Caki2 (cell line): ENCODE measurements at places on chromosomes 2 and 18. TPM values are rescaled to one million over a fixed set of nuclear protein-coding genes. Genes with fewer than 3 reads are reported as not detected.

DNA sequence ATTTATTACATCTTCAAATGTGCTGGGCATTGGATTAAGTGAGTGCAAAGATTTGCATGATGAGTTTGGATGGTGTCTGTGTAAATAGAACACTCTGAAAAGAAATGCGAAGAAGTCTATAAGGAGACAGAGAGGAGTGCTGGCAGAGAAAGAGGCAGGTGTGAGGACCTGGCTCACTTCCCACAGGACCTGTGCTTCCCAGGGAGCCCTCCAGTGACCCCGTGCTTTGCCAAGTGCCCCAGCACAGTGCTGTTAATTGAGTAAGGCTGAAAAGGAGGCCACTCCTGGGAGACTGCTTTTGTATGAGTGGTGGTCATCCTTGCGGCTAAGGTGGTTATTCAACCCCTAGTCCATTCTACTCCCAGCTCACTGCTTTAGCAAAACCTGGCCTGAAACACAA is 230.8 kb downstream of the OSR1 start:
- DNase-seq: no peak

GRCh38 chr18:31325051-31325450 is 7.1 kb downstream of the DSG1 start:
- peak; percentile 3 for DNase-seq

DNA sequence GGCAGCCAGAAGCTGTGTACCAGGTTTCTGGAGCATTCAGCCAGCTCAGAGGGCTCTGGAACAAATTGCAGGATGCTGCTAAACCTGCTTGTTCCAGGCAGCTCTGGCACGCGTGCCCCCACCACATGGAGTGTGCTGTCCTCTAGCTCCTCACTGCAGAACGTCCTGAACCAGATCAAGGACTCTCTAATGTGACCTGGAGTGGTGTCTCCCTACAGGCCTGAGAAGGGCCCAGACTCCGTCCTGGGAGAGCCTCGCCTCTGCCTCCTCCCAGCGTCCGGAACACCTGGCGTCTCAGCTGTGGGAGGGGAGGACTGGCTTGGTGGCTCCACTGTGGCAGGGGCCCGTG is 115.6 kb upstream of the GPC1 start:
- no peak for DNase-seq

DNA sequence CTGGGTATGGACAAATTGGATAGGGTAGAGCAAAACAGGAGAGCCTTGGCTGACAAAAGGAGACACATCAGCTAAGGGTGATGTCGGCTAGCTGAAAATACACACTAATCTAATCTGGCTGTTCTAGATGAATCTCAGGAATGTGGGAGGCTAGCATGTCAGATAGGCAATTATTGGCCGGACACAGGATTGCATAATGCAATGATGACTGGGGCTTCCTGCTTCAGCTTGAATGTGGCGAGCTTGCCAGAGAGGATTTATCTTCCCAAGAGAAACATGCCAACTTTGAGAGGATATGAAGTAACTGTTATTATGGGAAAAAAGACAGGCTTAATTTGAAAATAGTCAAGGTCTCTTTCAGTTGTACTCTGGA is 102.4 kb downstream of the TRIB2 start:
- no peak for DNase-seq

DNA sequence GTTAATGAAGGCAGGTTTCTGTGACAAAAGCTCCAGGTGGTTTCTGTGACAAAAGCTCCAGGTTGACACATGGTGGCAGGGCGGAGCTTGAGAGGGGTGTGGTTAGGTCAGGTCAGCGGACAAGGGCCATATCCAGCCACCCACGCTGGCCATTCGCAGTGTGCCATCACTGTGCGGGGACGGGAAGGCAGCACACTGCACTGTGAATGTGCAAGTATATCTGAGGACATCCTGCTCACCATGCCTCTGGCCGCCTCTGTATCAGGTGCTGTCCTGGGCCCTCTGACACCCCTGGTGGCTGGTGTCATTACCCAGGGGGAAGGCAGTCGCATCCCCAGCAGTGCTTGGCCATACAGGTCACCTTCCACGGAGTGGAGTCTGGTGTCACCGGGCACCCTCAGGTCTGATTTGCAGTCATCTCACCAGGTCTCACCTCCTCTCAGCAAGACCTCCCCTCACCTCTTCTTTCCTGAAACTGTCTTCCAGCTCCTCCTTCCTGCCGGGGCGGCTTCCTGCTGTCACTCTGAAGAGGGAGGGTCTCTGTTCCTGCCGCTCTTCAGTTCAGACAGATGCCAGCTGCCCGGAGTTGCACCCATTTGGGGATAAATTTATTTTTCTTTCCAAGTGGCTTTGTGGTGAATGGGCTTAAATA is 34.9 kb downstream of the CTIF start:
- no peak for DNase-seq

DNA sequence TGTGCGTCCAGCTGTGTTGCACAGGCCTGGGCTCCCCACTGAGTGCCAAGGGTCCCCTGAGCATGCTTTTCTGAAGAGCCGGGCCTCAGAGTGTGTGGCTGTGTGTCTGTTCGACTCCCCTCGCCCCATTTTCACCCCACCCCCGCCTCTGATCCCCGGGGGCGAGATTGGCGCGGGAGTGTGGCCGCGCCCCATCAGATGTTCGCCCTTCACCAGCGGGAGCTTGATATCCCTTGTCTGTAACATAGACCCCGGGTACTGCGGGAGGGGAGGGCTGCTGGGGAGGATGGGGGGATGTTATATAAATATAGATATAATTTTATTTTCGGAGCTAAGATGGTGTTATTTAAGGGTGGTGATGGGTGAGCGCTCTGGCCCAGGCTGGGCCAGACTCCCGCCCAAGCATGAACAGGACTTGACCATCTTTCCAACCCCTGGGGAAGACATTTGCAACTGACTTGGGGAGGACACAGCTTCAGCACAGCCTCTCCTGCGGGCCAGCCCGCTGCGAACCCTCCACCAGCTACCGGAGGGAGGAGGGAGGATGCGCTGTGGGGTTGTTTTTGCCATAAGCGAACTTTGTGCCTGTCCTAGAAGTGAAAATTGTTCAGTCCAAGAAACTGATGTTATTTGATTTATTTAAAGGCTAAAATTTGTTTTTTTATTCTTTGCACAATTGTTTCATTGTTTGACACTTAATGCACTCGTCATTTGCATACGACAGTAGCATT is 1.5 kb downstream of the RHOB start:
- peak; percentile 22 for DNase-seq

GRCh38 chr2:70460333-70460732 is 93.3 kb downstream of the TGFA start:
- no peak for DNase-seq

DNA sequence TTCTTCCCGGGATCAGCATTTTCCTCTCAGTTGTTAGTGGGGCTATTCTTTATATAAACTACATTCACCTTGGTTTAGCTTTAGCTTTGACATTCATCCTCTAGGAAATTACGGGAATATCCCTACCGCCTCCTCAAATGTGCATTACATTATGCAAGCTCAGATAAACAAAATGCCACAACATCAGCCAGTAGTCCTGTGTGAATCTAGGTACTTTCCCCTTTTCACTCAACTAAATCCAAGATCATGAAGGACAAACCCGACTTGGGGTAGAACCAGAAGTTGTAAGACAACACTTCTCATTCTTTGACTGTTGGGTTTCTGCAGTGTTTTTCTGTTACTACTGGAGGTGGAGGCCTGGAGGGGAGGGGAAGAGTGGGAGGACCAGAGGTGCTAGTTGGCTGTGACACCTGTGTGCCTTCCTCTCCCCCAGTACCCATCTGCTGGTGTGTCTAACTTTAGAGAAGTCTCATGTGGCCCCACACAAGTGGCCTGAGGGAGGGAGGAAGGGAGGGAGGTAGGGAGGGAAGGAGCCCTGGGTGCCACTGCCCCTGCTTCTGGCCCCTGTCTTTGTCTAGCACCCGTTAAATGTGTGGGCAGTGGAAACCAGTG is 84.8 kb upstream of the BCL2L11 start:
- no peak for DNase-seq

GRCh38 chr2:107529146-107529545 is 297.5 kb upstream of the RGPD4 start:
- peak; percentile 74 for DNase-seq

DNA sequence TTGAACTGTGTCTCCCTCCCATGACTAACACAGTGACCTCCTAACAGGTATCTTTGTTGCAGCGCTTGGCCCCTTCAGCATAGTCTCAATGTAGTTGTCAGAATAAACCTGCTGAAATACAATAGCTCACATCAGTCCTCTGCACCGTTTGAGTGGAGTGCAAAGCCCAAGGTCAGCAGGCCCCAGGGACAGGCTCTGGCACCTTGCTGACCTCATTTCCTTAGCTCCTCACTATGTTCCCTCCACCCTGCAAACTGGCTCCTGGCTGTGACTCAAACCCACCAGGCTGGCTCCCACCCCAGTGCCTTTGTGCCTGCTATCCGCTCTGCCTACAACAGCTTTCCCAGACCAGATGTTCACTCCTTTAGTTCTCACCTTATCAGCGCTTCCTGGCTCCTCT is 146.7 kb downstream of the LRATD1 start:
- DNase-seq: no peak

- DNase-seq: no peak
Measured at GRCh38 chr2:46275995-46276394, 21.2 kb upstream of the EPAS1 start.

GRCh38 chr2:230650585-230651137 is 62.0 kb upstream of the CAB39 start:
- peak; percentile 91 for DNase-seq

GRCh38 chr2:10811517-10811916 is 1.1 kb downstream of the PDIA6 start:
- no peak for DNase-seq

GRCh38 chr2:117917223-117917917 is 96.5 kb downstream of the CCDC93 start:
- DNase-seq: no peak

GRCh38 chr2:240840435-240841060 is 20.5 kb upstream of the KIF1A start:
- peak; percentile 39 for DNase-seq

DNA sequence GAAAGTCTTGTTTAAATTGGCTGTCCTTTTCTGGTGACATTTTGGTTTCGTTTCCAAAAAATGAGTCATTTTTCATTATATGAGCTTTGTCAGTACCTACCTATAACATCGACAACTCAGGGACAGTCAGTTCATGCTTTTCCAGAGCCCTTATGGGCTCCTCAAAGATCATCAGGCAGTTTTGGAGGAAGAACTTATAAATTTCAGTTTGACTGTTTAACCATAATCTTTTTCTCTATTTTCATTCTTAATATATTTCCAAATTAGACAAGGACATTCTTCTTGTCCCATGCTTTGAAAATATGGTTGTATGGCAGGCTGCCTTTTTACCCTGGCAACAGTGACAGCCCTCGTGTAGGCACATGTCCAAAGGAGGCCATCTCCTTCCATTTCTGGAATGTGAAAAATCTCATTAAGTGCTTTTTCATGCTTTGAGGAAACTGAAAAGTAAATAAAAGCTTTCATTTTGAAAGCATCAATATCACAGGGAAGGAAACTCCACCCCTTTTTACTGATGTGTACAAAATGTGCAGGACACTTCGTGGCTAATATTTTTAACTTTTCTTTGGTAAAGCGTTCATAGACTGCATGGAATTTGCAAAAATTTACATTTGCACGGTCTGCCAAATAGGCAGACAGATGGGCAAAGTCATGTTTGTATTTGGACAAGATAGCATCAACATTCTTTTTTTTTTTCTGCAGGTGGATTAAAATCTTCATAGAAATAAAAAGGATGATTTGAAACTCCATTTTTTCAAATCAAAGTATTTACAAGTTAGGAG is 7.2 kb upstream of the PROC start:
- DNase-seq: peak; percentile 83

The L3MBTL4 gene
- 0.12 TPM in 1 of 2 replicates, not detected in the other for total RNA-seq

The CRIM1 gene
- 72.8 and 86.8 TPM in 2 replicates for total RNA-seq

The CDH7 gene
- total RNA-seq: not detected in 2 replicates

The DLX2 gene
- 1.4 TPM in 1 of 2 replicates, not detected in the other for total RNA-seq

The GALNT13 gene
- total RNA-seq: not detected in 2 replicates

The DOK6 gene
- 0.09 and 0.30 TPM in 2 replicates for total RNA-seq

The PSMA8 gene
- not detected in 2 replicates for total RNA-seq

The STRADB gene
- total RNA-seq: 68.7 and 69.4 TPM in 2 replicates
